ENCODE measurements at places on chromosomes 1 and 21. TPM values are rescaled to one million over a fixed set of nuclear protein-coding genes. Genes with fewer than 3 reads are reported as not detected.
A peak's percentile ranks its signal among the peaks of the same experiment; 100 is the strongest.

Gene FCRL1
- 0.29 TPM for total RNA-seq

DNA sequence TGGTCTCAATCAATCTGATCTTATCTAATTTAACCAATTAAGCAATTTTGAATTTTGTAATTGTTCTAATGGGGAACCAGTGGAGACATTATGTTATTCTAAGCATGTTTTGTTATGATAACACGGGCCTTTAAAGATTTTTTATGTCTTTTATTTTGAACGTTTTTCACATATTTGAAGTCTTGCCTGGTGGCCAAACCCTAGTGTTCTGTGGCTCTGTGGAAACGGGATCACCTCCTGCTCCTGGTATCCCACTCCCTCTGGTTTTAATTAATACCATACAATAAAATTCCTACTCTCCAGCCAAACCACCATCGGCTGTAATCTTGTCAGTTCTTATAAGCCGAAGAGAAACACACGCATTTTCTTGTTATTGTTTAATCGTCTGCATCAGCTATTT is 22.9 kb upstream of the LMO4 start:
- H3K27me3 ChIP-seq, result peaks cover 5% of the 10 kb centered on the region
- H3K4me1 ChIP-seq, result no peaks in the 10 kb centered on the region
- H3K27ac ChIP-seq, result no peak overlapping the region
- no peak overlapping the region for H3K4me3 ChIP-seq
- no peak for DNase-seq

Gene ANGPTL3
- not detected for total RNA-seq

DNA sequence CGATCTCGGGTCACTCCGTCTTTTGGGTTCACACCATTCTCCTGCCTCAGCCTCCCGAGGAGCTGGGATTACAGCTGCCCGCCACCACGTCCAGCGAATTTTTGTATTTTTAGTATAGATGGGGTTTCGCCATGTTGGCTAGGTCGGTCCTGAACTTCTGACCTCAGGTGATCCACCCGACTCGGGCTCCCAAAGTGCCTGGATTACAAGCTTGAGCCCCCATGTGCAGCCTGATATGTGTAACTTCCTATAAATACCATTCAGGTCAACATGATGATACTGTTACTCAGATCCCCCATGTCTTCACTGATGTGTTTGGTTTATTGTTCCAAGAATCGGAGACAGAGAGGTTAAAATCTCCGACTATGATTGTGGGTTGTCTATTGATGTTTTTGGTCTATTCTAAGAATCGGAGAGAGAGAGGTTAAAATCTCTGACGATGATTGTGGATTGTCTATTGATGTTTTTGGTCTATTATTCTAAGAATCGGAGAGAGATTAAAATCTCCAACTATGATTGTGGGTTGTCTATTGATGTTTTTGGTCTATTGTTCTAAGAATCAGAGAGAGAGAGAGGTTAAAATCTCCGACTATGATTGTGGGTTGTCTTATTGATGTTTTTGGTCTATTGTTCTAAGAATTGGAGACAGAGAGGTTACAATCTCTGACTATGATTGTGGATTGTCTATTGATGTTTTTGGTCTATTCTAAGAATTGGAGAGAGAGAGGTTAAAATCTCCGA is 17.0 kb downstream of the C1orf159 start:
- peak overlapping the region; percentile 51 for H3K4me3 ChIP-seq
- peaks cover 49% of the 10 kb centered on the region for H3K4me1 ChIP-seq
- peak; percentile 68 for DNase-seq
- peak overlapping the region; percentile 90 for H3K27ac ChIP-seq

GRCh38 chr1:98920441-98921110 is 84.1 kb downstream of the PLPPR5 start:
- DNase-seq, result no peak
- no peaks in the 10 kb centered on the region for H3K36me3 ChIP-seq
- no peaks in the 10 kb centered on the region for H3K4me1 ChIP-seq
- H3K4me3 ChIP-seq, result no peak overlapping the region

DNA sequence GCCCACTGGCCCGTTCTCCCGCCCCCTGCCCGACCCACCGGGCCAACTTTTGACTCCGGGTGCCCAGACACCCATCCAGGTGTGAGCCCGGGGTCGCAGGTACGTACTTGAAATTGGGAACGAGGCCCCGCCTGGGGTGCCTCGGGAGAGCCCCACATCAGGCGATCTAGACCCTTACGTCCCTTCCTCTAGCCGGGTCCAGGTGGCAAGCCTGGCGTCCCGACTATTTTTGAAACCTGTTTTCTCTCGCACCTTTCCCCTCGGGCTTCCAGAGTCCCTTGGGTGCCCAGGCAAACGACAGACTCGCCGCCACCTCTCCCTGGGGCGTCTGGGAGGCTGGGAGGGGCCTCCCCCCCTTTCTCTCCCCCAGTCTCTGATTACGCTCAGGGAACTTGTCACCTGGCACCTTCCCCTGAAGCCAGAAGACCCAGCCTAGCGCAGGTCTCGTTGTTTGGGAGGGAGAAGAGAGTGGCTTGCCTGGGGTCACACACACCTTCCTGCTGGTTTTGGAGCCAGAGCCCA is 898 bp downstream of the LDLRAP1 start:
- no peaks in the 10 kb centered on the region for H3K36me3 ChIP-seq
- peak overlapping the region; percentile 75 for H3K27ac ChIP-seq
- H3K4me3 ChIP-seq, result peak overlapping the region; percentile 82
- DNase-seq, result no peak

DNA sequence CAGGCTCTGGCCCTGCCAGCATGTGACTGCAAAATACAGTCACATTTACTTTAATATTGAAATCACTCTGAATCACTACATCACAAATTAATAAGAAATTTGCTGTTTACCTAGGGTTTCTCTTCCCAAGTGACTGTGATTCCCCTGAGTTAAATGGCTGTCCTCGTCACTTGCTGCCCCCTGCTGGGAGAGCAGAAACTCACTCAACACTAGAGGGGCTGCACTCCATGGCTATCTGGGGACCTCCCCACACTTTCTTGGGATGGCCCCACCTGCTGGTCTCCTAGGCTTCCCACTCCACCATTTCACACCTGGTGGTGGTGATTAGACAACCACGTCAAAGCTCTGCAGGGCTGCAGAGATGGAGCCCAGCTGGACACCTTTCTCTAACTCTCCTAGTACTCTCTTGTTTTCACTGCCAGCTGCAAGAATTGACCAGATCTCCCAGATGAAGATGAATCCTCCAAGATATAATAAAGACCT is 63.4 kb downstream of the CD2 start:
- H3K27me3 ChIP-seq, result no peaks in the 10 kb centered on the region
- peaks cover 52% of the 10 kb centered on the region for H3K4me1 ChIP-seq
- peak; percentile 80 for DNase-seq
- peak overlapping the region; percentile 52 for H3K4me3 ChIP-seq
- peak overlapping the region; percentile 96 for H3K27ac ChIP-seq

- H3K4me1 ChIP-seq, result no peaks in the 10 kb centered on the region
- peaks cover 2% of the 10 kb centered on the region for H3K27me3 ChIP-seq
Observed at GRCh38 chr1:244957122-244957521, 92.8 kb upstream of the HNRNPU start.

Gene CRYBG2
- 6.4 TPM for total RNA-seq

Gene VTCN1
- not detected for total RNA-seq

DNA sequence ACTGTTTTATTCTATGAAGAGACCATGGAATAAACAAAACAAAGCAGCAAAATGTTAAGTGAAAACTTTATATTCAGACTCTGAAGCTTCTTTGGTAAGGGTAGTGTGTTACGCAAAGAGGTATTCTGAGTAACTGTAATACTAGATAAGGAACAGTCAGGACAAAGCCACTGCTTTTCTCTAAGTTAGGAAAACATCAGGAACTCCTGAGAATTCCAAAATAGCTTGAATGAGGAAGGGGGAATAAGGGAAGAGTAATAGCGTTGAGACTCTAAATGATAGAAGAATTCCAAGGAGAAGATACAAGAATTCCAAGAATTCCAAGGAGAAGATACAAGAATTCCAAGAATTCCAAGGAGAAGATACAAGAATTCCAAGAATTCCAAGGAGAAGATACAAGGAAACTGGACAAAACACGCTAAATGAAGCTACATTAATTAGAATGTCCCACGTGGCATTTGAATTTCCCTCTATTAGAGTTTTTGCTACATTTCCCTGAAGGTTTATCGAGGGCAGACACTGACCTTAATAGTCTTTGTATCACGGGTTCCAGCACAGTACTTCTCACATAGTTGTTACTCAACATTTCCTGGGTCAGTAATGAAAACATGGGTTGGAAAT is 71.5 kb downstream of the SMYD3 start:
- no peak overlapping the region for H3K27ac ChIP-seq
- H3K4me1 ChIP-seq, result peaks cover 7% of the 10 kb centered on the region
- no peaks in the 10 kb centered on the region for H3K27me3 ChIP-seq
- peaks cover 29% of the 10 kb centered on the region for H3K36me3 ChIP-seq

- H3K4me1 ChIP-seq, result no peaks in the 10 kb centered on the region
- no peak for DNase-seq
- H3K27ac ChIP-seq, result no peak overlapping the region
Observed at GRCh38 chr21:45392573-45392971, 12.4 kb upstream of the COL18A1 start.

GRCh38 chr21:14306126-14306907 is 76.6 kb downstream of the HSPA13 start:
- no peaks in the 10 kb centered on the region for H3K4me1 ChIP-seq
- no peak for DNase-seq
- no peak overlapping the region for H3K4me3 ChIP-seq

DNA sequence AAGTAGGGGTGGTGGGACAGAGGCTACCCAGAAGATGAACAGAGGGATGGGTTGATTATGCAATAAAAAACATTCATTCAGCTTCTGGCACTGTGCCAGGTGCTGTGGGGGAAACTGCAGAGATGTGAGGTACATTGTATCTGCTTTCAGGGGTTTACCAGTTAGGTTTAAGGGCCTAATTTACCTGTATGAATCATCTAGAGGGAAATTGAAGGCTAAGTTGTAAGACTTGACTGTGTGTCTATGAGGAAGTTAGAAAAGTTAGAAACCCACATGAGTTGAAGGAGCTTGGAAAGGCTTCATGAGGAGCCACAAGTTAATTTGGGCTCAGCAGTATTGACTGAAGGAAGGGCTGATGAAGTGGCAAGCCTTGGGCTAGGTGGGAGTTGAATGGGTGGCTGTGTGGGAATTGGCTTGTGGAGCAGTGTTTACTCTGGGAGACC is 36.7 kb upstream of the APOBEC4 start:
- peaks cover 1% of the 10 kb centered on the region for H3K27me3 ChIP-seq
- H3K36me3 ChIP-seq, result no peaks in the 10 kb centered on the region
- no peak overlapping the region for H3K27ac ChIP-seq
- H3K4me3 ChIP-seq, result no peak overlapping the region

- H3K27me3 ChIP-seq, result no peaks in the 10 kb centered on the region
- no peak overlapping the region for H3K4me3 ChIP-seq
- peaks cover 29% of the 10 kb centered on the region for H3K36me3 ChIP-seq
- peaks cover 11% of the 10 kb centered on the region for H3K4me1 ChIP-seq
- H3K27ac ChIP-seq, result no peak overlapping the region
- DNase-seq, result no peak
Observed at GRCh38 chr1:184696403-184696802, 58.3 kb downstream of the EDEM3 start.

GRCh38 chr1:165354739-165355138 is 1.8 kb downstream of the LMX1A start:
- peaks cover 5% of the 10 kb centered on the region for H3K4me1 ChIP-seq
- DNase-seq, result no peak
- no peaks in the 10 kb centered on the region for H3K36me3 ChIP-seq
- H3K27ac ChIP-seq, result no peak overlapping the region

DNA sequence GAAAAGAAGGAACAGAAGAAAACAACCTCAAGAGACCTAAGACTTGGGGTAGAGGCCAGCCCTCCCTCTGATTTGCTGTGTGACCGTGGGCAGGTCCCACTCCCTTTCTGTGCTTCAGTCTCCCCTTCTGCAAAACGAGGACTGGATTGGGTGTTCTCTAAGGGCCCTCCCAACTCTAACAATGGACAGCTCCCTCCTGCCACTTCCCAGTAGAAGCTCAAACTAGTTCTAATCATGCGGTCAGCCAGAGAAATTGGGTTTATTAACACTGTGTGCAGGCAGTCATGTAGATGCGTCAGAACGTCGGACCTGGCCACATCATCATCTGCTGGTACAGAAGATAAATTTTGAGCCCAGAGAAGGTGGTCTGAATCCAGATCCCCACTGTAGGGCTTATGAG is 1.6 kb upstream of the PADI4 start:
- H3K4me3 ChIP-seq, result no peak overlapping the region
- H3K36me3 ChIP-seq, result peaks cover 5% of the 10 kb centered on the region
- H3K4me1 ChIP-seq, result no peaks in the 10 kb centered on the region

Gene MCL1
- 207 TPM for total RNA-seq

DNA sequence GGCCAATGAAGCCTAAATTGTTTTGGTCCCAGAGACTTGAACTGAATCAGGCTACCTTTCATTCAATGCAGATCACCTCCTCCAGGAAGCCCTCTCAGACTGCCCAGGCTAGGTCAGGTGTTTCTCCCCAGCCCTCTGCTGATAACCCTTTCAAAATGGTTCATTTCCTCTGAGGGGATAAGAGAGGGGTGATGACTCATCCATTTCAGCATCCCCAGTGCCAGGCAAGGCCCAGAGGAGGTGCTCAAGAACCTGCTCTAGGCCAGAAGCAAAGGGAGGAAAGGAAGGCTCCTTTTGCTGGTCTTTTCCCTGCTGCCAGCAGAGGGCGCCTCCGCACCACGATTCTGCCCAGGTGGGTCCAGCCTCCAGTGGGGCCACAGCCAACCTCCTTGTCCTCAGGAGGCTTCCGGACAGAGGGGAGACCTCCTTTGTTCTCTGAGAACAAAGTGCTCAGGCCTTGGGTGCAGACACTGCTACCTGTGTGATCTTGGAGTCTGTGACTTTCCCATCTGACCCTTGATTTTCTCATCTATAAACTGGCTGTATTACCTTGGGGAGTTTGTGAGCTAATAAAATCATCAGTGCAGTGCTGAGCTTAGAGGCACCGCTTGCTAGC is 45.3 kb upstream of the ARHGEF10L start:
- H3K4me1 ChIP-seq, result peaks cover 3% of the 10 kb centered on the region
- H3K4me3 ChIP-seq, result no peak overlapping the region
- H3K27ac ChIP-seq, result no peak overlapping the region
- H3K27me3 ChIP-seq, result peaks cover 3% of the 10 kb centered on the region
- peak; percentile 83 for DNase-seq

Gene LRRC38
- not detected for total RNA-seq

- no peaks in the 10 kb centered on the region for H3K4me1 ChIP-seq
- H3K36me3 ChIP-seq, result no peaks in the 10 kb centered on the region
- no peak overlapping the region for H3K27ac ChIP-seq
- no peaks in the 10 kb centered on the region for H3K27me3 ChIP-seq
Observed at GRCh38 chr1:71351438-71351837, 270.6 kb upstream of the ZRANB2 start.

Data from activated CD8-positive, alpha-beta T cell treated with anti-CD3 and anti-CD28 coated beads for 36 hours (primary cell).